ENCODE measurements at places on chromosomes 11 and 22. TPM values are rescaled to one million over a fixed set of nuclear protein-coding genes. Genes with fewer than 3 reads are reported as not detected.

GRCh38 chr11:63532799-63533475 is 3.7 kb upstream of the PLAAT4 start:
- no peak for DNase-seq

DNA sequence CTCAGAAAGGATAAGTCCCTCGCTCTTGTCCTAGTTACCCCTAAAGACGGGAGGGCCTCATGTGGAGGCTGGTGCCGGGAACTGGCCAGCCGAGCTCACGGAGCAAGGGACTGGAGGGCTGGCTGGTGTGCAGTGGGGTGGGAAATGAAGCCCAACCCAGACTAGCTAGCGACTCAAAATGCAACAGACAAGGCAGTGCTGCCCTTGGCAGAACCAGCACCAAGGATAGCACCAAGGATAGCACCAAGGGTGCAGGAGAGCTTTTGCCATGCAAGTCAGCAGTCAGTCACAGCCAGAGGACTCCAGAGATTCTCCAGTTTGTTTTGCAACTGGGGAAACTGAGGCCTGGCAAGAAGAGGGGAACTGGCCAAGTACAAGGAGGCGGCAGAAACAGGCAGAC is 6.5 kb upstream of the BATF2 start:
- no peak for DNase-seq

DNA sequence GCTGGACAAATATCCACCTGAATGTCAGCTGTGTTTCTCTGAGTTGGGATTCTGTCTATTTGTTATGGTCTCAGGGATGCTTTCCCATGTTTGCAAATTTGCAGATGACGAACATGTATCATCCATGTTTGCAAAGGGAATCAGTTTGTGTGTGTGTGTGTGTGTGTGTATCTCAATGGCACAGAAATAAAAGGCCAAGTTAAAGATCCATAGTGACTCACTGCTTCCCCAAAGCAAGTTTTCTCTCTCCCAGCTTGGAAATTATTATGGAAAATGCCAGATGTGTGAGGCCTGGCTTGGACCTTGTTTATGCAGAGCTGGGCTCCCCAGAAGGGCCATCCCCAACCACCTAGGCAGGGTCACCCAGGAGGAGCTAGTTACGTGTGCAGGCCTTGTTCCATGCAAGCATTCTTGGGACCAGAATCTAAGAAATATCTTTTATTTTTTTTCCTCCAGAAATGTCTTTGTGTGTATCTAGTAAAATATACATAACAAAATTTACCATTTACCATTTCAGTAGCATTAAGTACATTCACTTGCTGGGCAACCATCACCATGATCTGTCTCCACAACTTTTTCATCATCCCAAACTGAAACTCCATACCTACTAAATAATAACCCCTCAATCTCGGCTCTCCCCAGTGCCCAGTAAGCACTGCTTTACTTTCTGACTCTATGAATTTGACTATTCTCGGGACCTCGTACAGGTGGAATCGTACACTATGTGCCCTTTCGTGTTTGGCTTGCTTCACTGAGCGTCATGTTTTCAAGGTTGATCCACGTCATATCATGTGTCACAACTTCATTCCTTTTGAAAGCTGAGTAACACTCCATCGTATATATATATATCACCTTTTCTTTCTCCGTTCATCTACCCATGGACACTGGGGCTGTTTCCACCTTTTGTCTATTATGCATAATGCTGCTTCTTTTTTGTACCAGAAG is 56.6 kb upstream of the WNT7B start:
- DNase-seq = no peak

The MRGPRX1 gene
- total RNA-seq = not detected

Data from activated CD8-positive, alpha-beta memory T cell treated with anti-CD3 and anti-CD28 coated beads, Interleukin-2, amount 10 ng/mL, durations not matched to agents 7 days and 5 days (primary cell).